Adrenal gland (tissue), 19 donors: ENCODE measurements at places on chromosomes 7 and 10. TPM values are rescaled to one million over a fixed set of nuclear protein-coding genes. Genes with fewer than 3 reads are reported as not detected.

The PNLIPRP3 gene
- polyA plus RNA-seq, result not detected

The CPA2 gene
- 0.94 TPM for polyA plus RNA-seq

The AUTS2 gene
- 6.4 TPM for polyA plus RNA-seq

The GRB10 gene
- polyA plus RNA-seq, result 52.0 TPM

The CLRN3 gene
- polyA plus RNA-seq, result not detected

The ITPRID1 gene
- polyA plus RNA-seq, result not detected

The SHOC2 gene
- 16.4 TPM for polyA plus RNA-seq

DNA sequence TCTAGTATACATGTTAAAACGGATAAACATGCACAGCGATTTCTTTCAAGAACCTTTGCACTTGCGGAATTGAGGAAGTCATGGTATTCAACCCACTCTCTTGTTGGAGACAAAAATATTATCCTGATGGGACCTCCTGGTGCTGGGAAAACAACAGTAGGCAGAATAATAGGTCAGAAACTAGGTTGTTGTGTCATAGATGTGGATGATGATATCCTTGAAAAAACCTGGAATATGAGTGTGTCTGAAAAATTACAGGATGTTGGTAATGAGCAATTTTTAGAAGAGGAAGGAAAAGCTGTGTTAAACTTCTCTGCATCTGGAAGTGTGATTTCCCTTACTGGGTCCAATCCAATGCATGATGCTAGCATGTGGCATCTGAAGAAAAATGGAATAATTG is 6.9 kb downstream of the THNSL1 start:
- DNase-seq, result no peak

DNA sequence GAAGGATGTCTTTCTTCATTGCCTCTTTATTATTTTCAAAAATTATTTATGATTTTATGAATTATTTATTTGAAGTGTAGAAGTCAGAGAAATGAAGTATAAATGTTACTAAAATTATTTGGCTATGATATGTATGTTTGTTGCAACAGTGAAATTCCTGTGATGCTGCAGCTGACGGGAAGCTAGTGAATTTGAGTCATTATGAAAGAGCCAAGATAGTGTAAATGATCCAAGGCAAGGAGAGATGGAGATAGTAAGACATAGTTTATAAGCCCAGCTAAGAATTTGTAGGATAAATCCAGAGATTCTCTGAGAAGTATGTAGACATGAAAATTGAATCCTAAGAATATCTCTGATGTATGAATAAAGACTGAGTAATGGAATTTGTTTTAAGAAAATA is 30.8 kb downstream of the CASD1 start:
- DNase-seq, result no peak

- peak; percentile 89 for DNase-seq
Observed at GRCh38 chr10:44878706-44879530, 32.2 kb upstream of the TMEM72 start.

DNA sequence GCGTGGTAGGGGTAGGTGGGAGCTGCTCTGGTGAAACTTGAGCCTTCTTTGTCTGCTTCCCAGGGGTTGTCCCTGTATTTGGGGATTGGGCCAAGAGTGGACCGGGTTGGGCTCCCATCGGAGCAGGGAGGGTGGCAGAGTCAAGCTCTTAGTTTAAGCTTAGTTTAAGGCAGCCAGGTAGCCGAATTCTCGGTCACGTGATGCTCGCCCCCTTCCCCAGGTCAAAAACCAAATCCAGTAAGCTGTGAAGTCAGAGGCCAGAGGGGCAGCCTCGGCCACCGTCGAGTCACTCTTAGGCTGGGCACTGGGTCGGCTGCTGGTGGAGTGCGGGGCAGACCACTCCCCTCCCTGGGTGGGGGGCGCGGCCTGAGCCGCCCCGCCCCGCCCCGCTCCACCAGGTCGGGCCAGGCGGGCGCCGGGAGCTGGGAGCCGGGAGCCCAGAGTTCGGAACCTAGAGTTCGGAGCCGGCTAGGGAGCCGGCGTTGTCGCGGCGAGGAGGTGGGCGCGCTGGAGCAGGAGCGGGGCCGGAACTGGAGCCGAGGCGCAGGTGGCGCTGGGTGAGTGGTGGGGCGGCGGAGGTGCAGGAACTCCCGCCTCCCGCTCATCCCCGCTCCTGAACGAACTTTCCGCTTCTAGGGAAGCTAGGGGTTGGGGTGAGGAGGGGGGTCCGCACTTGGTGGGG is 2.8 kb upstream of the LZTS2 start:
- DNase-seq, result peak; percentile 59

GRCh38 chr7:38154278-38154677 is 23.8 kb upstream of the STARD3NL start:
- no peak for DNase-seq

DNA sequence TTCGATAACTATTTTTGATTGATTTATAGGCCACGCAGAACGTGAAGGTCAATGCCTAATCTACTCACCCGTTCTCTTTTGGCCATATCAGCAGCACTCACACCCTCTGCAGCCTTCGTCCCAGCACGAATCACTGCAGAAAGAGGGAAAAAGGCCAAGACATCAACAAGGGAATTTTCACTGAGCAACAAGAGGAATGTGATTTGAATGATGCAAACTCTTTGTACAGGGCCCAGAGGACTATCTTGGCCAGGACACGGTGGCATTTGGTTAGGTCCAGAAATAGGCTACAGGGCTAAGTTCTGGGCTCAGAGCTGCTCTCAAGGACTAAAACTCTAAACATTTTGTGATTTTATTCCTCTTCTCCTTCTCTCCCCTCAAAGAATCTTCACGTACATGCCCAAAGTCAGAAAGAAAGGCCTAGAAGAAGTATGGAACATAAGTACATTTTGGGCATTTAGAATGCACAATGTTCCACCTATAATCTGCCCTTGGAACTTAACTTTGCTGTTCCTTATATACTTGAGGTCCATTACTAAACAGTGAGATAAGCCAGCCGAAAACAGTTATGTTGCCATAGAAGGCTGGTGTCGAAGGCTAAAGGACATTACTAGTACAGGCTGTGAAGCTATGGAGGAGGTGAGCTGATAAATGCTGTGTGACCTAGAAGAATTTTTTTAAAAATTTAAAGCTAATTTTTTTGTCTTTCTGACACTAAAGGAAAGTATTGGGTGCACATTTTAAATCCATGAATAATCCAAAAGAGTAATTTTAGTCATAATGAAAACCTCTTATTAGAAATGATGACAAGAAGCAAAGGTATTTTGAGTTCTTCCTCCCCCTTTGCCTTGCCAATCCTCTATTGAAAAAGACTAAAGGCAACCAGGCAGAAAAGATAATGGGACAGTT is 20.0 kb downstream of the RBM28 start:
- DNase-seq, result peak; percentile 30

DNA sequence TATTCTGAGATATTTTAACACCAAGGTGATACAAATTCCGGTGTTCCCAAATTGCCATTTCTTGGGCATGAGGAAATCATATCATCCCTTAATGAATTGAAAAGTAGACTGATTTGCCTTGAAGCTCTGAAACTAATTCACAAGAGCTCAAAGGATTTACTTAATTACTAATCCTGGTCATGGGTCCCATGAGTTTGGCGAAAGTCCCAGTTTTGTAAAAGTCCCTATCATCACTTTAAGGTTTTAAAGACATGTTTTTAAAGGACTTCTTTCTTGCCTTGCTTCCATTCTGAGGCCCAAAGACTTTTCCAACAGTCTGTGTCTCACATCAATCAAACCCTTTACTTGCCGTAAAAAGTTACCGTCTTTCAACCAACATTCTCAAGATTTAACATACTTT is 377.9 kb downstream of the DNAJB9 start:
- no peak for DNase-seq

GRCh38 chr7:107037717-107038603 is 6.5 kb upstream of the PRKAR2B start:
- DNase-seq, result no peak

- no peak for DNase-seq
Observed at GRCh38 chr7:116711790-116712189, 39.8 kb downstream of the MET start.

DNA sequence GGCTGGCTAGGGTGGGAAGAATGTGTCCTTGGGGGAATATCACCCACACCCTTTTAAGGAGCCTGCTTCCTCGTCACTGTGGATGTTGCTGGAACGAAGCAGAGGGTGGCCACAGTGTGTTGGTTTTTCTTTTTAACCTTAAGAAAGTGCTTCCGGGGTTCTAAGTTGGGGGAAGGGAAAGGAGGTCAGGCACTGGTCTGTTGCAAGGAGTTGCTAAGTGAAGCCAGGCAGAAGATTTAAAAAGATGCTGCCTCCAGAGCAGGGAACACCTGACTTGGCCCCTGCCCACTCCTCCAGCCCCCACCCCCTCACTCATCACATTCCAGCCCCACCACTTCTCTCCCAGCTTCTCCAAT is 213.1 kb downstream of the EMX2 start:
- DNase-seq, result no peak
